ENCODE measurements at places on chromosomes 4 and X.
A peak's percentile ranks its signal among the peaks of the same experiment; 100 is the strongest.

GRCh38 chr4:85681221-85681657 lies 206.3 kb downstream of the ARHGAP24 start:
- DNase-seq = no peak

- peak; percentile 49 for DNase-seq
These were observed at the start of gene PAK3 for GRCh38 chrX:111095974-111096895. Gene PAK3, plus strand, starts transcription at chrX:111096191. Its CDS starts 26,913 bp downstream, at chrX:111123104.

GRCh38 chr4:181592221-181592745 lies 650.9 kb upstream of the TENM3 start:
- DNase-seq = no peak

GRCh38 chrX:140524556-140524955 lies 19.7 kb upstream of the SOX3 start:
- no peak for DNase-seq

GRCh38 chr4:119628281-119629141 lies at the start of gene PDE5A:
Gene PDE5A, minus strand, starts transcription at chr4:119628804. Its CDS starts 133 bp downstream, at chr4:119628671.
- peak; percentile 56 for DNase-seq

- no peak for DNase-seq
These were observed 32.8 kb upstream of the LSM6 start for GRCh38 chr4:146142768-146143167.

DNA sequence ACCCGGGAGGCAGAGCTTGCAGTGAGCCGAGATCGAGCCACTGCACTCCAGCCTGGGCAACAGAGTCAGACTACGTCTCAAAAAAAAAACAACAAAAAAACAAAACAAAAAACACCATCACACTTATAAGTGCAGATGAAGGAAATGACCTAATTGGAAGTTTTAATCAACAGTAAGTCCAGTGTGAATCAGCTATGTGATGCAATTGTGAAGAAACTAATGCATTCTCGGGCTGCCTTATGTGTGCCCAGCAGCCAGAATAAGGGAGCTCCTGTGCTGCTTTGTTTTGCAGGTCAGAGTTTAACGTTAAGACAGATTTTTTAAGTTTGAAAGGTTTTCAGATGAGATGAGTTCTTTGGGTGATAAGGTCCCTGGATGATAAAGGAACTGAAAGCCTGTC lies 10.8 kb downstream of the DAPP1 start:
- DNase-seq = no peak

DNA sequence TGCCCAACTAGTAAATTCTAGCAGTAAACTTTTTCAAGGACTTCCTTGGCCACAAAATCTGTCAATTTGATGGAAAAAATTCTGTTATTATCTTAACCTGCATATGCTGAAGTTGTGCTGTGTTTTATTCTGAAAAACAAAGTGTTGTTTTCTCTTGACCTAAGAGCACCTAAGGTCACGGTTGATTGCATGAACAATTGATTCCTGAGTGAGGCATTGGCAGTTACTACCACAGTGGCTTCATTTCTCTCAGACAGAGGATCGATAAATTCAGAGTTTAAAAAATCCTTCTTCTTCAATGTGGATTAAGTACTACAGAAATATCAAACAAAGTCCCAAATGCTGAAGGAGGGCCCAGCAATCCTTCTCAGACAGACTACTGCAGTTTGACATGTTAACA lies 6.2 kb downstream of the HDAC8 start:
- no peak for DNase-seq

DNA sequence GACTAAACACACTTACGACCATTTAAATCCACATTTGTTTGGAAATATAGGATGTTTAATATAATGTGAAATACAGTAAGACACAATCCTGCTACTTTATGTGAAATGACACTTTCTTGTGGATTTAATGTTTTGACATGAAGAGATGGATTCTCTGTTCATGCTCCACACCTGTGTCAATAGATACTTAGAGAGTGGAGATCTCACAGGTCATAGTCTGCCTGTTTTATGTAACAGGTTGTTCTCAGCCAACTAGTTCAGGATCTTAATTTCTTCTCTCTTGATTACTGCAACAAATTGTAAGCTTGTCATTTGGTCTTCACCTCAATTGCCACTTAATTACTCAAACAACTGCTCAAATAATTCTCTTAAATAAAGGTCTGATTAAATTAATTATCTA lies 1621.2 kb downstream of the PCDH7 start:
- no peak for DNase-seq

DNA sequence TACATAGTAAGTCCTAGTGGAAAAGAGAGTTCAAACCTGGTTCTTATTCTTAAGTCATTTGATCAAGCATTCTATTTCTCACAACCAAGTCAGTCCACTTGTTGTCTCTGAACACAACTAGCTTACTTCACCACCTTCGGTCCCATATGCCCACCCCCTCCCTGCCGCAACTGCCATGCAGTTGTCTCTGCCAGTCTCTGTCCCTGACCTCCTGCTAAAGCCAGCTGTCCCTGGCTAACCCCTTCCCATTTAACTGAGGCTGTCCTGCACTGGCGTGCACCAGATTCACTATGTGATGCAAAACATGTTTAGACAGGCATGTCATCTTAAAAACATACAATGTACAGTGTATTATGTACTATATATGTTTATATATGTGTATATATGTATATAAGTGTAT lies 12.7 kb downstream of the FRAS1 start:
- no peak for DNase-seq

GRCh38 chr4:52892880-52893279 lies 30.8 kb downstream of the RASL11B start:
- no peak for DNase-seq

DNA sequence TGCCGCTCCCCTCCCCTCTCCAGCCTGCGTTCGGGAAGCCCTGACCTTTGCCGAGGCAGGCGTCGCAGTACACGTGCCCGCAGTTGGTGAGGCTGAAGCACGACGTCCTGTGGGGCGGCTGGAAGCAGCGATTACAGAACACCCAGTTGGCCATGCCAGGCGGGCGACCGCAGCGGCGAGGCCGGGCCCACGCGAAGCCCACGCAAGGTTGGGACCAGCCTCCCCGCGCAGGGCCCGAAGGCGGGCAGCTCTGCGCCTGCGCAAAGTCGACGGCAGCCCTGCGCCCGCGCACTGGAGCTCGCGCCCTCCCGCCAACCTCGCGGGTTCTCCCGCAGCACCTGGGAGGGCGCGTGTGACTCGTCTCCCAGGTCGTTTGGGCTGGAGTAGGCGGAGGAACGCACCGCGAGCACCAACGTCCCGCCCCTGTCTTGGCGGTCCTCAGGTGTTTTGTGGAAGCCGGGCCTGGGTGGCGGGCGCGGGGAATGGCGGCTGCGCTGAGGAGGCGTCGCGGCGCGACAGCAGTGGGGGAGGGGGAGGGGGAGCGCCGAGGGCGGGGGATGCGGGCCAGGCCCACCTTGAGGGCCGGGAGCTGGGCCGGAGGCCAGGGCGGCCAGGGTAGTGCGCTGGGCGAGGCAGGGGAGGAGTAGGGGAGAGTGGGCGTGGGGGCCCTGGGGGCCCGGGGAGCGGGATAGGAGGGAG lies at the start of gene RNF212:
Gene RNF212 (minus strand): TSS at position 254 of the 699 bp plus-strand sequence. CDS start 100 bp downstream, at position 154.
- DNase-seq = no peak

GRCh38 chr4:175035905-175036304 lies 117.7 kb downstream of the ADAM29 start:
- no peak for DNase-seq

- DNase-seq = no peak
These were observed 1.4 kb upstream of the KIAA0232 start for GRCh38 chr4:6781113-6781512.

- no peak for DNase-seq
These were observed 90.3 kb upstream of the CAMK2D start for GRCh38 chr4:113851816-113852215.

DNA sequence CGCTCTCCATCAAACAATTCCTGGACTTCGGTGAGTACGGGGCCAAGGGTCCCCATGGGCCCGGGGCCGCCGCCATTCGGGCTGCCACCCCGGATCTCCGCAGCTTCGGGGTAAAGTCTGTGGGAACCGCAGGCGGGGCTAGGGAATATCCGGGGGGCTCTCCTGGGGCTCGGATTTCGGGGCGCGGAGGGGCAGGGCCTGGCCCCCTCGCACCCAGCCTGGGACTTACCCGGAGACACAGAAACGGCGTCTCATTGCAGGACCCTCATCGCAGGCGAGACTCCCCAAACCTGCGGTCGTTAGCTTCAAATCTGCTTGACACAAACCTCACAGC lies 413 bp downstream of the PDK3 start:
- no peak for DNase-seq

DNA sequence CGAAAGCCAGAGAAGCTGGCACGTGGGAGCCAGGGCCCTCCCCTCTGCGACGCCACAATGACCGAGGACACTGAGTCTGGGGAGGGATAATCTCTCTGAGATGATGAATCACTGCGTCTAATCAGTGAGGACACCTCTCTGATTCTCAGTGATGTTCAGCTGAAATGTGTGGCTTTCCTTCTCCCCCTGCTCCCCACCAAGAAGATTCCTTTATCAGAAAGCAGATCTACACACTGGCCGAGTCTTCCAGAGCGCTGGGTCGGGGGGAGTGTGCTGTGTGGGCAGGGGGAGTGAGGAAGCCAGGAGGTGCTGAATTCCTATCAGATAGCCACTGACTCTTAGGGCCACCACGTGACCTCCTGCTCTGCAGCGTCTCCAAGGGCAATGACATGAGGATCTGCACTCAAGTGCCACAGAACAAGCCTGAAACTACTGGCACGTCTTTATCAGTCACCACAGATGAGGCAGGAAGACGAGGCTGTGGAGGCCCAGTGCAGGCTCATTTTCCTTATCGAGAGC lies 89.2 kb downstream of the GATB start:
- DNase-seq = no peak

DNA sequence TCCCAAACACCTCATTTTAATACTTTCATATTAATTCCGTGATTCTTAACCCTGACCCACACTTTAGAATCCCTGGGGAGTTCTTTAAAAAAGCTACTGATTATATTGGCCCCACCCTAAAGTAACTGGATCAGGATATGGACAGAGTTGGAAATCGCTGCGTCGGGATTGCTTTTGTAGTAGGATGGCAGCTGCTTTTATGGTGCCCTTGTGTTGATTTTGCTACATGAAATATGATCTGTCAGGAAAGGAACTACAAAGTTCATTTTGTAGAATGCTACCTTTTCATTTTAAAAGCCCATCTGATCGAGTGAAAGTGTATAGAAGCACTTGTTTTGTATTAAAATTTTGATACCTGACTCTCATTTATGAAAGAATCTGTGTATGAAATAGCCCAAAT lies 43.6 kb downstream of the TMEM131L start:
- DNase-seq = no peak

GRCh38 chr4:43898836-43899235 lies 549.8 kb downstream of the KCTD8 start:
- DNase-seq = no peak

DNA sequence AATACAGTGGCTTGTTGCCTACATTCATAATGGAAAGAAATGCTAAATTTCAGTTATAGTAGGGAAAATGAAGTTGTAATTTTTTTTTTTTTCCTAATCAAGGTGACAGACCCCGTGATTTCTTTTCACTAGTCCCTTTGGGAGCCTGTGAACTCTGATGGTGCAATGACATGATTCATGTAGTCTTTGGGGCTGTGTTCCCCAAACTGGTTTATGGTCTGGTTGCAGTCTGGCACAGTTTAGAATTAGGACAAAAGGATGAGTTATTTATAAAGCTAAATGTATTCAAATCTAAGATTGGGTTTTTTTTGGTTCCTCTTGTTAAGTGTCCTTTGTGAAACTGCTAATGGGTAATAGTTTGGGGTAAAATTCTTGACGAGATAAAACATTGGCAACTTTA lies 66.0 kb downstream of the REPS2 start:
- no peak for DNase-seq

DNA sequence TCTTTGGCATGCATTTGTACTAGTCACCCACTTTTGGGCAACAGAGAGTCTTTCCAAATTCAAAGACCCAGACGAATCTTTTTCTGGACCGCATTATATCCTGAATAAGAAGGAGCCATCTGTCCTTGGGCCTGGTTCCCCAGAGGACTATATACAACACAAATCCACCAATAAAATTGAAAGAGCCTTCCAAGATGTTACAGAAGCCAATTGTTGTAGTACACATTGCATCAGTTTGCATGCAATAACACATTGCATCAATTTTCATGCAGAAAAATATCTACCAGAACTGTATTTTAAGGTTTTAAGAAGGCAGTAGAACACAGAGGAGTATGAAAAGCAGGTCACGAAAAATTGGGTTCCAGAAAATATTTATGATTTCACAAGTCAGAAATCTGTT lies 203.2 kb downstream of the HTR2C start:
- DNase-seq = no peak

DNA sequence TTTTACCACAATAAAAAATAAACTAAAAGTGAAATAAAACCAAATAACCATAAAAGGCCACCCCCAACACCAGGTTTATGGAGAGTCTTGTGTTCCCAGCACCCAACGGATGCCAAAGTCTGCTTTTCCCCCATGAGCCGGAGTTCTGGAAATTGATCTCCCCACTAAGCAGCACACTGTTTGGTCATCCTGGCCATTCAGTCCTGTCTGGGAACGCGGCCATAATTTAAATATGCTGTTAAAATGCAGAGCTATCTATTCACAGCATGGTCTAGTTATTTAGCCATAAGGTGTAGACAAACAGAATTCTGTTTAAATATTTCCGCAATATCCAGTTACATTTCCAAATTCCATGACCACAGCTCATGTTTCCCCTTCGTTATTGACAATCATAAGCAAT lies 129.6 kb upstream of the TBL1X start:
- DNase-seq = no peak

GRCh38 chr4:124044867-124045266 lies 648.3 kb downstream of the SPRY1 start:
- DNase-seq = no peak

DNA sequence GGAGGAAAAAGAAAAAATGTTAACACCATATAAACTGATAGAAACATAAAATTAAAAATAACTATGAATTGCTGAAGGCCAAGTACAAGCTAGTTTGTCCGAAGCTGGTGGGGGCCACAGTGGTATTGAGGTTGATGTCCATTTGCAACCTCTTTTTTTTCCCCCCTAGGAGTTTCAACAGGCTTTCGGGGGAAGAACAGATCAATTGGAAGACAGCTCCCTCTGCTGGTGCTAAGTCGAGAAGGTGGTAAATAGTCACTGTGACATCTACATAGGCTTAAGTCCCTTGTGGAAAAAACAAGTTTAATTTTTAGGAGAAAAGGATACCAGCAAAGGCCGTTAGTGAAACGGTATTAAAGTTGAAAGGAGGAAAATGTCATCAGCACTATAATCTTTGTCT lies 115.7 kb upstream of the ZXDA start:
- DNase-seq = peak; percentile 27

- DNase-seq = no peak
These were observed 100.8 kb downstream of the SPIN4 start for GRCh38 chrX:63250253-63250868.

Data from T-helper 2 cell (primary cell).